Pulmonary artery endothelial cell (primary cell): ENCODE measurements at places on chromosomes 5 and 9. TPM values are rescaled to one million over a fixed set of nuclear protein-coding genes. Genes with fewer than 3 reads are reported as not detected.

Gene IFNA2
- not detected in 2 replicates for total RNA-seq

Gene RETREG1
- 0.07 and 0.14 TPM in 2 replicates for total RNA-seq

Gene GOLGA1
- 11.3 and 12.1 TPM in 2 replicates for total RNA-seq

GRCh38 chr9:90489066-90489465, 153.6 kb downstream of the DIRAS2 start:
- no peak for DNase-seq

DNA sequence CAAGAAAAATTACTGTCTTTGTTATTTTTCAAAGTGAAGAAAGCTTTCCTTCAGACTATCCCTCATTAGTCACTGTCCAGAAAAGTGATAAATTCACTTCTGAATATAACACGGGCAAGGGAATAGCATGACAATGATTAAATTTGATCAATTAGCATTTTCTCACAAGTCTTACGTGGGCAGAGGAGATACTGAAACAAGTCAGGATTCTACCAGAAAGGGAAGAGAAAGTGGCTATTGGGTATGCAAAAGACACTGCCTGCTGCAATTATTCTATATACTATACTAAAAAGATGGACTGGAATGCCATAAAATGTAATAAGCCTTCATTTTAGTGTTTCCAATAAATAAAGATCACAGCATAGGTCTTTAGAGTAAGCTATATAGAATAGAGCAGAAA, 7.4 kb downstream of the COX7C start:
- no peak for DNase-seq

DNA sequence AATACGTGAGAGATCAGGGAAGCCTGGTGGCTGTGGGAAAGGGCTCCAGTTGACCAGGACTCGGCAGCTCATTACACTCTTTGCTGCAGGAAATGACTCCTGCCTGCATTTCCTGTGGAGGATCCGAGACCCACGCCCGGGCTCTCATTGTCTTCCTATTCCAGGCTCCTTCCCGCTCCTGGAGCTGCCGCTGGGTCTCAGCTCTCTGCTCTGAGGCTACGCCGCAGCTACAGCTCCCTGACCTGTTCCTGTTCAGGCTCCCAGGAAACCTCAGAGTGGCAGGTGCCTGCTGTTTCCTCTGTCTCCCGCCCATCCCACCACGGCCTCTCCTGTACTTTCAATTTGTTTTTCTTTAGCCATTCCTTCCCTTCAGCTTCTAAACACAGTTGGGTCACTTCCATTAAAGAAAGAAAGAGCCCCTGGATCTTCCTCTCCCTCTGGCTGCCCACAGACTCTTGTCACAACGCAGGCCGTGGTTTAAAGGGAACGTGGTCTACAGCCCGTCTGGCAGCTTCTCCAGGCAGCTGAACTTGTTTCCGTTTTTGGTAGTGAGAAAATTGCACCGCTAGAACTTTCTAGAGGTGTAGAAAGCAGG, 71.5 kb downstream of the IL6ST start:
- peak; percentile 66 for DNase-seq

DNA sequence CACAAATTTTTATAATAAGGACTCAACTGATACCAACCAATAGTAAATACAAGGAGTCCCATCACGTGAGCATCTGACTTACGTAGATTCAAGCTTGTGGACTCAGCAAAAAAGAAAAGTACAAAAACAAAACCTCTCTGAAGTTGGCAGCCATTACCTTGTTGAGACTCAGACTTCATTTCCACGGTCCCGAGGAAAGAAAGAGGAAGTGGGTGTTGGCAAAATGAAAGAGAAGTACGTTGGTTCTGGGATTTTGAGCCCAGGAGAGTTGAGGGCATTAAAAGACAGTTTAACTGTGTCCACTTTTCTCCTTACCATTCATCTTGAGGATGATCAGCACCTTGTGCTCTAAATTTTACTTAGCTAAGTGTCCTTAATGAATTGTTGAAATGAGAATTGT, 26.7 kb downstream of the NCBP1 start:
- DNase-seq = no peak

- DNase-seq = no peak
Measured at GRCh38 chr9:124551472-124552272, 44.5 kb upstream of the NR5A1 start.
